PC-9 (cell line): ENCODE measurements at places on chromosomes 3 and 15. TPM values are rescaled to one million over a fixed set of nuclear protein-coding genes. Genes with fewer than 3 reads are reported as not detected.

DNA sequence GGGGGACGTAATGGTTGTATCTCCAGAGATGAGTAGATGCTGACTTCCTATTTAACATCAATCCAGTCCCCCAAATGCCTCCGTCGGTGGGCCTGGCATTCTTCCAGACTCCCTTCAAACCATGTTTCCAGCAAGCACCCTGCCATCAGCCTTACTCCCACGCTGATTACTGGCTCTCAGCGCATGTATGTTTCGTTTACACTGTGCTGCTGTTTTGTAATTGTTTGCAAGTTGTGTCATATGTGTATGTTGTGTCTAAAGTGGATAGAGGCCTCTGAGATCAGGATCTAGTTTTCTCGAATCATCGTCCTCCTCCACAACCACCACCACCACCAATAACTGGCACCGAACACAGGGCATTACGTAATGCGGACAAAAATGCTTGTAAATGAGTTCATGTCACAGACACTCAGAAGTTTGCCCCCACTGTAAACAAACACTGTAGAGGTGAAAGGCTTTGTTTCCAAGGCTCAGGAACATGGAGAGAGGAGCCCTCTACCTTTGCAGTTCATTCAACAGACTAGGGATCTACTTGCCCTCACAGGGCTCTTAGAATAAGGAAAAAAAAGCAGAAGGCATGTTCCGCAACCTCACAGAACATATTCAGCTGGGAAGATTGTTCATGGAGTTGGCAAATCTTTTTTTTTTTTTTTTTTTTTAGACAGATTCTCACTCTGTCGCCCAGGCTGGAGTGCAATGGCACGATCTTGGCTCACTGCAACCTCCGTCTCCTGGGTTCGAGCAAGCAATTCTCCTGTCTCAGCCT, 46.1 kb upstream of the SEMA4B start:
- no peaks in the 10 kb centered on the region for H3K36me3 ChIP-seq
- peak; percentile 81 for DNase-seq
- H3K4me1 ChIP-seq, result peaks cover 48% of the 10 kb centered on the region
- H3K4me3 ChIP-seq, result no peak overlapping the region
- H3K27ac ChIP-seq, result no peak overlapping the region

GRCh38 chr3:103389356-103389755, 954.5 kb downstream of the ZPLD1 start:
- H3K4me1 ChIP-seq, result no peaks in the 10 kb centered on the region
- no peak overlapping the region for H3K4me3 ChIP-seq
- H3K27me3 ChIP-seq, result no peaks in the 10 kb centered on the region
- H3K27ac ChIP-seq, result no peak overlapping the region

GRCh38 chr15:43239732-43240491, 19.1 kb upstream of the EPB42 start:
- peaks cover 32% of the 10 kb centered on the region for H3K4me1 ChIP-seq
- DNase-seq, result no peak
- H3K27me3 ChIP-seq, result no peaks in the 10 kb centered on the region
- no peak overlapping the region for H3K4me3 ChIP-seq
- no peaks in the 10 kb centered on the region for H3K36me3 ChIP-seq
- H3K27ac ChIP-seq, result no peak overlapping the region

DNA sequence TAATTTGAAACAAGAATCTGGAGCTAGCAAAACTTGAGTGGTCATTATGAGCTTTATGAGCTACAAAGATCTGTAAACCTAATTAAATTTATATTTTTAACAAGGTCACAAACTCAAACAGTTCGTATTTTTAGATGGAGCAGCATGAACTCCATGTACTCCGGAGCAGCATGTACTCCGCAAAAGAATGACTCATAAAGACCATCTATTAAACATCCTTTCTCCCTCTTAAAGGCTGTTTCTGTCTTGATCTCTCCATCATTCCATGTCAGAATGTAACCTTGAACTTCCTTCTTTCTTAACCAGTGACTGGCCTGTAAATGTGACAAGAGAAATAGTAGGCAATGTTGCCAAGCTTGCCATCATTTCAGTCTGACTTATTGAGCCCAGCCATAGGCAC, 696.9 kb downstream of the ZNF385D start:
- no peaks in the 10 kb centered on the region for H3K36me3 ChIP-seq
- H3K4me3 ChIP-seq, result no peak overlapping the region
- DNase-seq, result no peak

- no peak overlapping the region for H3K4me3 ChIP-seq
- peaks cover 2% of the 10 kb centered on the region; the same call in 1 of the 2 replicates for H3K27me3 ChIP-seq
- no peak for DNase-seq
- H3K27ac ChIP-seq, result no peak overlapping the region
These were observed 10.7 kb upstream of the ZXDC start for GRCh38 chr3:126486360-126486847.

The TTC21A gene
- total RNA-seq, result 9.0 and 9.5 TPM in 2 replicates

GRCh38 chr15:87746333-87746732, 510.2 kb downstream of the NTRK3 start:
- no peaks in the 10 kb centered on the region for H3K4me1 ChIP-seq
- no peak for DNase-seq
- no peak overlapping the region for H3K4me3 ChIP-seq
- no peaks in the 10 kb centered on the region for H3K27me3 ChIP-seq

DNA sequence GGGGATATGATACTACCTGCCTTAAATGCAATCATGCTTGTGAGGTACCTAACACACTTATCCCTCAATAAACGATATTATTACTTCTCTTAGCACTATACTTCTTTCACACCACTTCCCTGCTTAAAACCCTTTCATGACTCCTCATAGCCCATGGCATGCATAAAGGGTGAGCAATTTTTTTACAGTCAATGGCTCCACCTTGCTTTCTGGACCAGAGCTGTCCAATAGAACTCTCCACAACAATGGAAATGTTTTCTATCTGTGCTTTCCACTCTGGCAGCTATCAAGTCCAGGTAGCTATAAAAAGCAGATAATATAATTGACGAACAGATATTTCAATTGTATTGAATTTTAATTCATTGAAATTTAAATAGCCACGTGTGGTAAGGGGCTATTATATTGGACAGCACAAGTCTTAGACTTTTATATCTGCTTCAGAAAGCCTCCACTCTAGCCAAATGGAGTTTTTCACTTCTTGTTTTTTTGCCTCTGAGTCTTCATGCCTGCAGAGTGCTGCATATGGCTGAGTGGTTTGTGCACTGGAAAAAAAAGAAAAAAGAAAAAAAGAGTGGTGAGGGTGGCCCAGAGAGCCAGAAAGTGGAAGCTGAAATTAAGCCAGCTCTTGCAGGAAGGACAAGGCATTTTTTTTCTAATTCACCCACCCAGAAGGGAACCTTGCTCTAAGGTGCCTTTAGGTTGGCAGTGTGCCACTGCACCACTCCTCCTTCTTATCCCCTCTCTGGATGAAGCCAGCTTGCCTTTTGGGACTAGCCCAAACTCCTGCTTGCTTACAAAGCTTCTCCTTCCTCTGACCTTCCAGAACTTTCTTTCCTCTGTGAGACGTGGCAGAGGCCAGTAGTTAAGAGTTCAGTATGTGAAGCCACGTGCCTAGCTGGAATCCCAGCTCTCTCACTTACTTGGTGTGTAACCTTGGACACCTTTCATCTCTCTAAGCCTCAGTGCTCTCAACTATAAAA, 239.0 kb upstream of the LRTM1 start:
- H3K27me3 ChIP-seq, result no peaks in the 10 kb centered on the region
- no peak for DNase-seq
- no peaks in the 10 kb centered on the region for H3K36me3 ChIP-seq
- H3K4me1 ChIP-seq, result no peaks in the 10 kb centered on the region

DNA sequence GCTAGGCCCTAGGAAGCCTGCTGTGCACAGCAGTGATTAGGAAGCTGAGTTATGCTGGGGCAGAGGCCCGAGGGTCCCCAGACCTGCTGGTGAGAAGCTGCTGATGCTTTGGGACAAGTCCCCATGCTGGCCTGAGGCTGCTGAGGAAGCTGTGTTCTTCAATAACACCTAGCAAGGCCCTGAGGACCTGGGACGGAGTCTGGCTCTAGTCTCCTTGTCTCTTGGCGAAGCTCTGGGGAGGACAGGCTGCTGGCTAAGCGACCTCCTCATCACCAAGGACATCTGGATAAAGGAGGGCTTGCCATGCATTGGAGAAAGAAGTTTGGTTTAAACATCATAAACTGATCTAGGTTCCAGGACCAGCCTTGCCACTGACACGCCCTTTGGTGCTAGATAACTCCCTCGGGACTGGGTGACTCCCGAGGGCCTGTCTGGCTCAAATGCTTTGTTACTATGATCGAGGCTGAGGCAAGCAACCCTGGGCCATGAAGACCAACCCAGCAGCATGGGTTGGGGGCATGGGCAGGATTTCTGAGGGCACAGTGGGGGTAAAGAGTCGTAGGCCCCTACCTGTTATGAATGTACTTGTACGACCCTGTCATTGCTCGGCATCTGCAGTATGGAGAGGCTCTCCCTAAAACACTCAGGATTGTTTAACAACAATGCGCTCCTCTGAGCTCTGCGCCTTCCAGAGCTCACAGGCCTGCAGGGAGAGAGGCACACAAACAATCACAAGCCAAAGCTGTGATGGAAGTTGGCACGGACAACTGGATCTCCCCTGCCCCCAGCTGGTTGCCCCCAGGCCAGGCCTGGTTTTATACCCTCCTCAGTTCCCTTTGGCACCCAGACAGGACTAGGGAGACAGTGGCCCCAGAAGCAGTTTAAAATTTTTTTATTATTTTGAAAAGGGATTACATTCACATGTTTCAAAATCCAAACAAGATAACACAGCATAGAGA, 64.4 kb downstream of the LINGO1 start:
- no peaks in the 10 kb centered on the region for H3K4me1 ChIP-seq
- no peak overlapping the region for H3K4me3 ChIP-seq
- H3K27ac ChIP-seq, result no peak overlapping the region
- H3K36me3 ChIP-seq, result no peaks in the 10 kb centered on the region
- H3K27me3 ChIP-seq, result peaks cover 36% of the 10 kb centered on the region
- DNase-seq, result no peak

DNA sequence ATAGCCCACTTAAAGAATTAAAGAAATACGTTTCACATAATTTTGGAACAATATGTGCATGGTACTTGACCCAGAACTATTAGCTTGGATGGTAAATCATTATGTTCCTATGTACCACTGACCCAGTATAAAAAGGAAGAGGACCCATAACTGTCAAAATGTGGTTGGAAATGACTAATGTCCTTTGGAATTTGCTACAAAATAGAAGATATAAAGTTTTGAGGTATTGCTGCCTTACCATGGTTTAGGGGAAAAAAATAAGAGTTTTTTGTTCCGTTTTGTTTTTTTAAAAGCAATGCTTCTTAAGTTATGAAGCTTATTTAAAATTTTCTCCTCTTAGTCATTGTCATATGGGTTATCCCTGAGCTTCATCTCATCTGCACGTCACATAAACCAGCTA, 15.8 kb upstream of the TFDP2 start:
- no peaks in the 10 kb centered on the region for H3K4me1 ChIP-seq
- H3K27me3 ChIP-seq, result no peaks in the 10 kb centered on the region
- H3K36me3 ChIP-seq, result no peaks in the 10 kb centered on the region

DNA sequence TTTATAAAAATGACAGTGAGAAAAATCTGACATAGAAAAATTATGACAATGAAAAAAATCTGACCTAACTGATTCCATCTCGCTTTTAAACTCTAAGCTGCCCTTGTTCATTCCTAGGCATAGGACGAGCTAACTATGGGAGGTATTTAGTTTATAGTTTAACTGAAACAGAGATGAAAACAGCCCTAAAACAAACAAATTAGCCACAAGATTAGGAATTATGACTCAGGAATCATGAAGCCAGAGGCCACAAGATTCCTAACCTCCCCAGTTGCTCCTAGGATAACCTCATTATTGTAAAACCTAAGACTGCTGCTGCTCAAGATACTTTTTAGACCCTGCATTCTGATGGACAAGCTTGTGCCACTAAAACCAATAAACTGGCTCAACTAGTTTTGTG, 122.7 kb upstream of the MNS1 start:
- no peaks in the 10 kb centered on the region for H3K4me1 ChIP-seq
- no peak overlapping the region for H3K27ac ChIP-seq
- DNase-seq, result no peak
- H3K36me3 ChIP-seq, result no peaks in the 10 kb centered on the region
- H3K4me3 ChIP-seq, result no peak overlapping the region

- H3K27me3 ChIP-seq, result no peaks in the 10 kb centered on the region
- H3K36me3 ChIP-seq, result no peaks in the 10 kb centered on the region
- H3K4me3 ChIP-seq, result no peak overlapping the region
- no peak for DNase-seq
These were observed 128.2 kb downstream of the LRRK1 start for GRCh38 chr15:101047301-101047781.

GRCh38 chr3:59802045-59802444, 752.2 kb upstream of the CFAP20DC start:
- no peak overlapping the region for H3K27ac ChIP-seq
- no peaks in the 10 kb centered on the region for H3K36me3 ChIP-seq
- DNase-seq, result no peak
- H3K4me1 ChIP-seq, result no peaks in the 10 kb centered on the region

- no peak for DNase-seq
- peaks cover 31% of the 10 kb centered on the region for H3K27me3 ChIP-seq
- H3K36me3 ChIP-seq, result no peaks in the 10 kb centered on the region
- H3K27ac ChIP-seq, result no peak overlapping the region
These were observed 226.4 kb upstream of the CTDSPL start for GRCh38 chr3:37635251-37635650.

- H3K27me3 ChIP-seq, result no peaks in the 10 kb centered on the region
- DNase-seq, result no peak
- H3K36me3 ChIP-seq, result no peaks in the 10 kb centered on the region
These were observed 718.0 kb downstream of the TBL1XR1 start for GRCh38 chr3:176479248-176479647.

DNA sequence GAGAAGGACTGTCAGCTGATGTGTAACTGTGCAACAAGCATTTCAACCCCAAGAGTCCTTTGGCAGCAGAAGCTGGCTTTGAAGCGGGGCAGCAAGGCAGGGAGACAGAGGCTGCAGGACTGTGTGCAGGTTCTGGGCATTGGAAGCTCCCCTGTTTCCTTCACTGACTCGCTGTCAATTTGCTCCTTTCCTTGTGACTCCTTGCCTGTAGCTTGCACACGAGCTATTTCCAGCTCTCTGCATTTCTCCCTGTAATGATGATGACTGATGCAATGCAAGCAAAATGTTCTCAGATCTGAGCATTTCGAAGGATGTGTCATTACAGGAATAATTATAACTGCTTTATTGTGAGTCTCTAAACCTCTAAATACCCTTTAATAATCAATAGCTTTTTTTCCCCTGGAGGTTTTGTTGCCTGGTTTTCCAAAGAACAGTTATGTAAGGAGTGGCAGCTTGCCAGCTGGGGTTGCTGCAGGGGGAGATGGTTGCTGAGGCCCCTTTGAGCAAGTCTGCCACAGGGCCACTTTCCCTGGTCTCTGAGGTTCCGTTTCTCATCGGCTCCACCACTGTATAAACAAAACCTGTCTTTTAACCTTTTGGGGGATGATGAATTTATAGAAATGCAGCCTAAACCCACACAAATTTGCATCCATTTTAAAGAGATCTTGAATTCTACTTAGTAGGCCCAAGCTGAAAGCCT, 2.8 kb downstream of the APOD start:
- H3K36me3 ChIP-seq, result no peaks in the 10 kb centered on the region
- H3K4me1 ChIP-seq, result peaks cover 15% of the 10 kb centered on the region; the same call in 1 of the 2 replicates
- H3K4me3 ChIP-seq, result no peak overlapping the region
- H3K27me3 ChIP-seq, result no peaks in the 10 kb centered on the region
- peak; percentile 39 for DNase-seq
- H3K27ac ChIP-seq, result no peak overlapping the region
